Stimulated activated CD8-positive, alpha-beta memory T cell treated with anti-CD3 and anti-CD28 coated beads, Interleukin-4, amount 100 ng/mL, for 4 hours (primary cell): ENCODE measurements at places on chromosomes 6 and 20.

GRCh38 chr6:147586044-147586443, 77.6 kb downstream of the SAMD5 start:
- DNase-seq = no peak

- no peak for DNase-seq
Observed at GRCh38 chr6:131875647-131876046, 67.8 kb downstream of the ENPP1 start.

DNA sequence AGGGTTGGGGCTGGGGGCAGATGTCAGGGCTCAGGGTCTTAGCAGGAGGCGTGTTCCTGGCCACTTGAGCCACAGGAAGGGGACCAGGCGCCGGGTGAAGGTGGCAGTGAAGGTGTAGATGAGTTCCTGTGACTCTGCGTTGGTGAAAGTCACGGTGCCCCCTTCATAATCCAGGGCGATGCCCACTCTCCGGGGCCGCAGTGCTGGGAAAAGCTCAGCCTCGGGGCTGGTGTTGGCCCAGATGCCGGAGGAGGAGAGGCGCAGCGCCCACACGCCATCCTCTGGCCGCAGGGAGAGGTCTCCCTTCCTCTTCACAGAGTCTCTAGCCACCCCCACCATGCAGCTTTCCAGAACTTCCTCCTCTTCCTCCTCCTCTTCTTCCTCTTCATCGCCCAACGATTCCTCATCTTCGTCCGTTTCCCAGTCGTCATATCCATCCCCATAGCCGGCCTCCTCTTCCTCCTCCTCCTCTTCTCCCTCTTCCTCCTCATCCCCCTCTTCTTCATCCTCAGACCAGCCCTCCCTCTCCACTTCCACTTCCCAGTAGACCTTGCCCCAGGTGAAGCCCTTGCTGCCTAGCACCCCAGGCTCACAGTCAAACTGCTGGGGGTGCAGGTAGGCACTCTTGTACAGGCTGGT, 22.6 kb downstream of the TRIM15 start:
- no peak for DNase-seq

- DNase-seq = no peak
Observed at GRCh38 chr20:48965189-48965910, 43.8 kb downstream of the ARFGEF2 start.

DNA sequence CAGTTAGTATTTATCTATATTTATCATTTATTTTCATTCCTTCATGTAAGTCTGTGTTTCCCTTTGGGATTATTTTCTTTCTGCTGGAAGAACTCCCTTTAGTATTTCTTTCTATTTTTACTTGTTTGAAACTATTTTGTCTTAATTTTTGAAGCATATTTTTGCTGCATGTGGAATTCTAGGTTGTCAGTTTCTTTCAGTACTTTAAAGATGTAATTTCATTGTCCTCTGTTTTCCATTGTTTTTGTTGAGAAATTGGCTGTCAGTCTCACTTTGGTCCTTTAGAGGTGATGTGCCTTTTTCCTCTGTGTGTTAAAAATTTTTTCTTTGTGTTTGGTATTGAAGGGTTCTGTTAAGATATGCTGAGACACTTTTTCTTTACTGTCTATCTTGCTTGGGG, 17.1 kb downstream of the RNF182 start:
- DNase-seq = no peak

DNA sequence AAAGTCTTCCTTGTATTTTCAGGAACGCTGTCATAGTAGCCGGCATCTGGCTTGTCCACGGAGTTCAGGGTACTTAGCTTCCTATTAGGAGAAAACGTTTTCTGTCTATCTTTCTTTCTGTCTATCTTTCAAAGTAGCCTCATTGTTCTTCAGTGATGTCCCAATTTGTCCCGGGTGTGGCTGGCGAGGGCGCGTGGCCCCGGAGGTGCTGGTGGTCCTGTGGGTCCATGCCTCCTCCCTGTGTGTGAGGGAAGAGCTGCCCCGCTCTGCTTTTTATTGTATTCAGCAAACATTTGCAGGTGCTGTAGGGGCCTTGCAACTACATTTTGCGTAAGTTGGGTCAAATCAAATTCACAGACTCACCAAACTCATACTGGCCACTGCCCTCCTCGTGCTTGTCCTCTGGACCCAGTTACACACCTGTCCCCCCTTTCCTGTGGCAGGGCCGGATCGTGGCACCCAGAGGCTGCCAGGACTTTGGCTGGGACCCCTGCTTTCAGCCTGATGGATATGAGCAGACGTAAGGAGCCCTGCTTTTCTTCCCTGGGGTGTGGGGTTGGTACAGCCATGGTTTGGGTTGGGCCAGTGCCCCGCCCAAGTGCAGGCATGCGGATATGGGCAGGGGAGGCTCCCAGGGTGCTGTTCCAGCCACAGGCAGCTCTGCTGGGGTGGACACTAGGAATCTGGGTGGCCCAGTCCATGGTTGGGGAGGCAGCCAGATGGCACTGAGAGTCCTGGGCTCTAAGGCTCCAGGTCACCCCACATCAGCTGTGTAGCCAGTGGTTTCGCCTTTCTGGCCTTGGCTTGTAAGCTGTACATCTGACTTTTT, 12.3 kb downstream of the ITPA start:
- DNase-seq = no peak

GRCh38 chr6:63576985-63577712, 4.9 kb downstream of the LOC128125822 start:
- no peak for DNase-seq

DNA sequence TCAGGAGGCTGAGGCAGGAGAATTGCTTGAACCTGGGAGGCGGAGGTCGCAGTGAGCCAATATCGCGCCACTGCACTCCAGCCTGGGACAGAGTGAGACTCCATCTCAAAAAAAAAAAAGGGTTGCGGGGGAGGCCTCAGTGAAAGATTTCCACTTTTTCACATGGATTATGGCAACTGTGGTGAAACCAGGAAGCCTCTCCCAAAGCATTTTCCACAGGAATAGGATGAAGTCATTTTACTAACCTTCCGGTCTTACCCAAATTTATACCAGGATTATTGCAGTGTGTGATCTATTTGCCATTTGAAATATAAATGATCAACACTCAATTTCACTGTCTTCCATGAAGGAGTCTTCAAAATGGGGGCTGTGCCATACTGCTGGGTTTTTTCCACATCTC, 93.6 kb upstream of the FAM8A1 start:
- no peak for DNase-seq

DNA sequence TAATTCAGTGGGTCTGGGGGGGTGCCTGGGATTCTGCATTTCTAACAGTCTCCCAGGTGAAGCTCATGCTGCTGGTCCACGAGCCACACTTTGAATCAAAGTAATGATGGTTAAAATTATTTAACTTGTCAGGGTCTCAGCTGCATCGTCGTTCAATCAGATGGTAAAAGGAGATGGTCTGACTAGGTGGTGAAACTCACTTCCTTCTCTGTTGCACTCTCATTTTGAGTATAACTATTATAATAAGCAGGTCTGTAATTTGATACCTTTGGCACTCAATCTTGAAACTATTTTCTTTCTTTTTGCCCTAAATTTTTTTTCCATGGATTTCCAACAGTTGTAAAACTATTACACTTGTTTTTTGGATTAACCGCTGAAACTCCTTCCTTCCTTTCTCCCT, 292.5 kb downstream of the FARS2 start:
- no peak for DNase-seq

- DNase-seq = no peak
Observed at GRCh38 chr6:27650620-27651370, 177.9 kb upstream of the ZNF184 start.
